AML-193 (cell line): ENCODE measurements at places on chromosomes 6 and 20.

- no peak for DNase-seq
These were observed 5.8 kb upstream of the MCM9 start for GRCh38 chr6:118940770-118941169.

DNA sequence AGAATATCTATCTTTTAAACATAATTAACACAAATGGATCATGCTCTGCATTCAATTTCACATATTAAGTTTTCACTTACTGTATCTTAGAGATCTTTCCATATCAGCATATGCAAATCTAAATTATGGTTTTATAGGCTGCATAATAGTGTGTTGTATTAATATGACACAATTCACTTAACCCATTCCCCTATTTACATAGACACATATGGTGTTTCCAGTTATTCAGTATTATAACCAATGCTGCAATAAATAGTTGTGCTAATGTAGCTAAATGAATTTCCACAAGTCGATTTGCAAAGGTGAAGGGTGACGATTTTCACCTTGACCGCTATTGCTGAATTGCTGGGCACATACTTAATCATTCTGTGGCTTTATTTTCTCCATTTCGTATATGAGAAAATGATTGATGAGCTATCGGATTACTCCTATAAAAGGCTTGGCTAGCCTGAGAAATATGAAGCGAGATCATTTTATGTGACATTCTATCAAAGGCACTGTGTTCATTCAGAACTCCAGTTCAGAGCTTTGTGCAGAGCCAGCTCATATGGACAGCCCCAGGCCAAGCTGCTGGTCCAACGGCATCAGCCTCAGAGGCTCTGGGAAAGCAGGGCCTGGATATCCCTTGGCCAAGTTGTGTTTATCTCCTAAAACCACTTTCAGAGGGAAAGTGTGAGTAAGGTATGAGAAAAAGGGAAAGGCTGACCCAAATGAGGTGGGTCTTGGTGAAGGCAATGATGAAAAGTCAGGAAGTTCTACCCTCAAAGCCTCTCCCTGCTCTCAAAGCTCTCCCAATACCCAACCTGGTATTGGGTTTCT lies 50.8 kb downstream of the GFOD1 start:
- no peak for DNase-seq

GRCh38 chr6:137912813-137913212 lies 45.8 kb downstream of the TNFAIP3 start:
- no peak for DNase-seq

DNA sequence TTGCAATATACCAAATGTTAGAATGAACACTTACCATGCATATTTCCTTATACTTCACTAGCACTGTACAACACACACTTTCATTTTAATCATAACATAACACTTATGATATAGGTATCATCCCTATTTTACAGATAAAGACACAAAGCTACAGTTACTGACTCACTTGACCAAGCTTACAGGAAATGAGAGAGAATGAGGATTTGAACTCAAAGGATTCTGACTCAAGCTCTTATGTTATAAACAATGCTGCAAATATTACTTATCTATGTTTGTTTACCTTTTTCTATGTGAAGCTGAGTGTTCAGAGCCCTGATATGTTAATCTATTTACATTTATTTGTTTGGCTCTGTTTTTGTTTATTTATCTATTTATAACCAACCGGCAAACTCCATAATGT lies 245.4 kb downstream of the PTPRK start:
- DNase-seq: no peak

DNA sequence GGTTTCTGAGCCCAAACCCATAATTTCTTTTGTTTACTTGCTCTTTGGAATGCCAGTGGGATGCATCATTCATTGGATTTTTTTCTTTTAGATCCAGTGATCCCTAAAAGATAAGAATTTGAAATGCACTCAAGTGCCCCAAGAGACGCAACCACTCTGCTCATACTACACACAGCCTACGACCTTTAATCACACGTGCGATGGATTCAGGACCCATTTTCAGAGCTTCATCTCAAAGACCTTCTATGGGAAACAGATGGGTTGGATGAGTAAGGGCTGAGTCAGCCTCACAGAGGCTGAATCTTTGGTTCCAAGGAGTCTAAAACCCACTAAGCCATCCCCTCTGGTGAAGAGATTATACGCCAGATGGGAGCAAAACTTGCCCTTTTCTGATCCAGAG lies 265.5 kb upstream of the EXOC2 start:
- no peak for DNase-seq

DNA sequence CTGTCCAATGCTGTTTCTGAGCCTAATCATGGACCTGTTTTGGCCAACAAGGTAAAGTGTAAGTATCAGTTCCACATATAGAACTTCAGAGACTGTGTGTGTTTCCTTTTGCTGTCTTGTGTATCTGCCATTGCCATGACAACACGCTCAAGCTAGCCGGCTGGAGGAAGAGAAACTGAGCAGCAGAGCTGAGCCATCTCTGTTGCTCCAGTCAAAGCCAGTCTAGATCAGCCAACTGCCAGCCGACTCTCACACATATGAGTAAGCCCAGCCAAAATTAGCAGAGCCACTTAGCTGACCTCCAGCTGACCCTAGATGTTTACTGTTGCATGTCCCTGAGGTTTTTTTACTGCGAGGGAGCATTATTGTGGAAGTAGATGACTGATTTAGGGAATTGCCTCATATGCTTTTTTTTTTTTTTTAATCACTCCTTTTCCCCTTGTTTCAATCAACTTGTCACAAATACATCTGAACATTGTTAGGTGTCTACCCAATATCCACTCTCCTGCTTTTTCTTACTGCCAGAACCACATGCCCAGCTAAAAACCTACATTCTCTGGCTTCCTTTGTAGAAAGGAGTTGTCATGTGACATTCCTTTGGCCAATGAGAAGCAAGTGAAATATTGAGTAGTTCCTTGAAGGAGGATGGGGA lies 304.3 kb upstream of the SUPT3H start:
- DNase-seq: no peak

- DNase-seq: no peak
These were observed 51.1 kb downstream of the STAU1 start for GRCh38 chr20:49136817-49137571.

GRCh38 chr6:65819152-65819551 lies 112.1 kb upstream of the EYS start:
- no peak for DNase-seq

DNA sequence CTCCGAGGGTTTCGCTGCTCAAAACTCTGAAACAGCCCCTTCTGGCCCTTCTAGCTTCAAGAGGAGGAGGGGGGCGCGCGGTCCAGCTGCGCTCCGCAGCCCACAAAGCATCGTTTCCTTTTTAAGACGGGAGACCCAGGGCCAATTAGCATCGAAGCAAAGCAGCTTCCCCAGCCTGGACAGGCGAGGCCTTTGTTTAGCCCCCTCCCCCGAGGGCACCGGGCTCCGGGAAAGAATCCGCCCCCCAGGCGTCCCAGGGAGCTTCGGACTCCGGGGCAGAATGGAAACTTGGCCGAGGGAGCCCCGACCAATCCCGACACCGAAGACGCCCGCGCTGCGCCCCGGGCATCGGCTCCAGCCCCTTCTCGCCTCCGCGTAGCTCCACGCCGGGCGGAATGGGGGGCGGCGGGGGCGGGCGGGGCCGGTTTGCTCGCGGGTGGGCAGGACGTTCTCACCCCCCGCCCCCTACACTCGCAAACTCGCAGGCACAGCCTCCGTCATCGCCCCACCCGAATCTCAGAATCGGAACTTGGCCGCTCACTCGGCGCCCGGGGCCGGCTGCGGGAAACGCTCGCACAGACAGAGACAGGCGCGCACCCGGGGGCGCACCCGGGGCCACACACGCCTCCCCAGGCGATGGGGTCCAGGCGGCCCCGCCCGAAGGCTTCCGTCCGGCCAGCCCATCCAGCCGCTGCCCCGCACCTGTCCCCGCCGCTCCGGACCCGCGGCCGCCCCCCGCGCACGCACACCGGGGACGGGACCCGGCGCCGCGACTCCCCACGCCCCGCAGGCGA lies 628 bp downstream of the NKAIN4 start:
- DNase-seq: no peak

DNA sequence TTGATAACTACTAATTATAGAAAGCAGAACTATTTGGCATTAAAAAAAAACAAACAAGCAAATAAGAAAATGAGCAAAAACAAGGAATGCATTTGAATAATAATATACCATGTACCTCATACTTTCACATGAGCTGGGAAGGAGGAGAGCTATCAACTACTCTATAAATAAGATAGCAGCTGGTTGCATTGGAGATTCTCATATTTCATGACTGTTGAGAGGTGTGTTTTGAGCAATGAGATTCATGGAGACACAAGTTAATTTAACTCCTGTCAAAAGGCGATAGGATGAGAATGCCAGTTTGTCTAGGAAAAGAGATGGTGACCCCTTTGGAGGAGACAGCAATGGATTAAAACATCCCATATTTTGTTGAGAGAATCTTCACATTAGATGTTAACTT lies 348.8 kb upstream of the SPTLC3 start:
- DNase-seq: no peak
